ENCODE measurements at places on chromosomes 1 and 21.
A peak's percentile ranks its signal among the peaks of the same experiment; 100 is the strongest.

DNA sequence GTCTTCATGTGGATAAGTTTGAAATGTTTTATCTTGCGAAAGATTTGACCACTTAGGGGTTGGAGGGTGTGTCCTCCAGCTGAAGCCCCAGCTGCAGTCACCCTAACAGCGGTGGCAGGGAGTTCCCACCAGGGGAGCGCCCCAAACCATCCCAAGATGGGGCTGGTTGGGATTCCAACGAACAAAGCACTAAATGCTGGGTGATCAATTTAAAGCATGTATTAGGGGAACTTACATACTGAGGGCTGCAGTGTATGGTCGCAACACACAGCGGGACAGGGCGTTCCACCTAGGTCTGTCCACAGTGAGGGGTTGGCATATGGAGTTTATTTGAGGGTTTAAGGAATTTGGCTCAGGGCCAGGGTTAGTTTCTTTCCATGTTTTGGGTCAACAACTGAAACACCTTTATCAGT, 26.3 kb downstream of the SLC37A1 start:
- H3K27me3 ChIP-seq = no peaks in the 10 kb centered on the region
- H3K4me1 ChIP-seq = peaks cover 9% of the 10 kb centered on the region
- H3K4me3 ChIP-seq = no peak overlapping the region
- no peak for DNase-seq
- no peak overlapping the region for H3K27ac ChIP-seq
- peaks cover 32% of the 10 kb centered on the region for H3K36me3 ChIP-seq

DNA sequence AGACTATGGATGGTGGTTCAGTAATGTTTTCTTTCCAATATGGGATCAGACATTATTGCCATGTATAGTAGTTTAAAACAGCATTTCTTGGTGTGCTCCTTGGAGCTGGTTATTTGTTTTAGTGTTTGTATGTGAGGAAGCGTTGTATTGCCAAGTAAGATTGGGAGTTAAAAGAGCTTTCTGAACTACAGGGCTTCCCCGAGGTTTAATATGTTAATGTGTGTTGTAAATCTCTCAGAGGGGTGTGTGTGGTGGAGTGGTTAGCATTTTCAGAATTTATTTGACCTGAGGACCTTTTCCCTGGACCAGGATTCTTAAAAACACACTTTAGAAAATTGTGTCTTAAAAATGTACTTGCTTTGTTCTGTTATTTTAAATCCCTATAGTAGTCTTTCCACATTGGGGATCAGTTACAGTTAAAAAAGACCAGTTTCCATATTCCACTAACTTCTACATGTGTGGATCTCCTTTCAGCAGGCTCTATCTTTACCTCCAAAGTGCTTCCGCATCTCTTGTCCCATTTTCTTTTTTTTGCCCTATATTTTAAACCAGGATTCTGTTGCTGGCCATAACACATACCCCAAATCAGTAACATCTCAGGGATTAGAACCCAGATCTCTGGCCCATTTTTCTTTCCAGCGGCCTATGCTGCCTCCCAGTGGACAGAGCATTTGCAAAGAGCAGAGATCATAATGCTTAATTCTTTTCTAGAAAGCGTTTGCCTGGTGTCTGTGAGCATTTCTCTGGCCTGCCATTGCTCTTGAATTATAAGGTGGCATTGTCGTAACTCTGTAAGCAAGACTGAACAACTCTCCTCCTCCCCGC, 58.6 kb downstream of the PBX1 start:
- no peak overlapping the region for H3K4me3 ChIP-seq
- H3K27me3 ChIP-seq = no peaks in the 10 kb centered on the region
- DNase-seq = no peak
- H3K27ac ChIP-seq = peak overlapping the region; percentile 49
- no peaks in the 10 kb centered on the region for H3K36me3 ChIP-seq

DNA sequence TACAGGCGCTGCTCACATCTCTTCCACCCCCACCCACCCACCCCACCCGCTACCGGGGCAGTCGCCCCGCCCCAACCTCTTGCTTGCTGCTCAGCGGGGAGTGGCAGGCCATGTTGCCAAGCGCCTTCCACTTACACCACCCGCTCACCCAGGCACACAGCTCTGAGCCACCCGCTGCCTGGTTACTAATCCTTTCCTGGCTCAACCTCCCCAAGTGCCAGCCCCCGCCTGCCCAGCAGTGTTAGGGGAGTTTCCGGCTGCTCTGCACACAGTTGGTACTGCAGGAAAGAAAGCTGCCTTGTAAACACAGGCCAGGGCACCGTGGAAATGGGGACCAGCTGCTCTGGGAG, 56.2 kb downstream of the LACTBL1 start:
- no peaks in the 10 kb centered on the region for H3K36me3 ChIP-seq
- H3K4me3 ChIP-seq = no peak overlapping the region
- no peak for DNase-seq
- H3K27me3 ChIP-seq = no peaks in the 10 kb centered on the region
- H3K27ac ChIP-seq = no peak overlapping the region
- H3K4me1 ChIP-seq = peaks cover 24% of the 10 kb centered on the region

- H3K27ac ChIP-seq = no peak overlapping the region
- peaks cover 45% of the 10 kb centered on the region for H3K4me1 ChIP-seq
- H3K4me3 ChIP-seq = no peak overlapping the region
- peaks cover 84% of the 10 kb centered on the region for H3K36me3 ChIP-seq
- DNase-seq = no peak
These were observed 38.2 kb upstream of the PPP1R15B start for GRCh38 chr1:204449678-204450280.

DNA sequence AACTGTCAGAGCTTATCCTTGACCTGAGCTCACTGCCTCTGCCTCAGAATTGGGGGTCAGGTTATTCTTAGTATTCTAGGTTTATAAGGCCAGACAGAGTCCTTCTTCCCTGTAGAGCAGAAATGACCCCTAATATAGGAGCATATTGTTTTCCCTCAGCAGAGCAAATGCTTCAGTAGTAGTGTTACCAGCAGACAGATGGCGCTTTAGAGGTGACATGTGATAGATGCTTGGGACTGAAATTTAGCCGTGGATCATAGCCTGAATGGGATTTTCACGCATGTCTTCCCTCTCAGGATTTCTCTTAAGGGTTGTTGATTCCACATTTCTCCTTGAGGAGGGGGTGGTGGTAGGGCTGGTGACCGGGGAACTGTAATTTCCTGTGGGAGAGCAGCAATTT, 24.5 kb downstream of the ADARB1 start:
- peaks cover 8% of the 10 kb centered on the region for H3K36me3 ChIP-seq
- no peak overlapping the region for H3K4me3 ChIP-seq
- no peak for DNase-seq
- H3K27me3 ChIP-seq = no peaks in the 10 kb centered on the region

DNA sequence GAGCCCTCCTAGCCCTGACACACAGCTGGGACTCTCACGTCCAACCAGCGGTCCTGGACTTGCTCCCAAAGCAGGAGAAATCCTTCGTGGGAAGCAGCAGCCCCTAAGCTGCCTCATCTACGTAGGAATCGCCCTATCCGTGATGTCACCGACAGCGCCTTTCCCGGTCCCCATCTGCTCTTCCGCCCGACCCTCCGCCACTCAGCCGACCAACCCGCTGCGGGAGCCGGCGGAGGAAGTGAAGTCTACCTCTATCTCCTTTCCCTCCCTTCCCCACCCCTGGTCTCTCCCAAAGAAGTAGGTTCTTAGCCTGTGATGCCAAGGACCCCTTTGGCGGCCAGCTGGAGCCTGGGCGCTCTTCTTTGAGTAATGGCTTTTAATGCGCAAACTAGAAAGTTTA, 272.1 kb downstream of the FAM72C start:
- H3K36me3 ChIP-seq = no peaks in the 10 kb centered on the region
- H3K4me3 ChIP-seq = no peak overlapping the region
- peaks cover 51% of the 10 kb centered on the region for H3K27me3 ChIP-seq
- no peaks in the 10 kb centered on the region for H3K4me1 ChIP-seq

GRCh38 chr1:183840140-183840539, 35.2 kb downstream of the RGL1 start:
- DNase-seq = no peak
- no peak overlapping the region for H3K4me3 ChIP-seq
- no peaks in the 10 kb centered on the region for H3K36me3 ChIP-seq

DNA sequence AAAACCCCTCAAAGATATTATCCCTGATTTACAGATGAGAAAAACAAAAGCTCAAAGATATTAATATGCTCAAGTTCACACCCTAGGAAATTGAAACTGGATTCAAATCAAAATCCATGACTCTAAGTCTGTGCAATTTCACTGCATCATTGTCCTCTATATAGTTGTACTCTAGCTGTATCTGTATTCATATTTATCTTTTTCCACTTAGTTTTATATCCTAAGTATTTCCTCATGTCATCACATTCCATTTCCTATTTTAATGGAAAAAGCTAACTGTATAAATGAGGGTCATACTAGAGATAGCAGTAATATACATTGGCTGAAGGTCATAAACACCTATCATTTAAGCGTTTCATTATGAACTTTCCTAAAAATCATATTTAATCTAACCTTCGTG, 42.2 kb upstream of the RALGPS2 start:
- H3K27me3 ChIP-seq = no peaks in the 10 kb centered on the region
- H3K4me1 ChIP-seq = no peaks in the 10 kb centered on the region
- DNase-seq = no peak

DNA sequence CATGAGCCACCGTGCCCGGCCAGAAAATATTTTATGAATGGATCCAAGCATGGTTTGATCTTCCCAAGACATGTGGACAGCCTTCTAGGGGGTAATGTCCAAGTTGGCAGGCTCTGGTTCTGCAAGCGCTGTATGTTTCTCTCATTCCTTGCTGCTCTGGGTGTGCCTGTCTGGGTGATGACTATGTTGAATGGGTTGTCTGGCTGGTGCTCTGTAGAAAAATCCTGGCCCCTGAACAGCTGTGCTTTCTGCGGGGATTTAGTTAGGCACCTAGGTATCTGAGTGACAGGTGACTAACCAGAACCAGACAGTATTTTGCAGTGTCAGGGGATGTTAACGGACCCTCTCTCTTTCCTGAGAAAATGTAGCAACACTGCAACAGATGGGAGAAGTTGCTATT, 14.1 kb downstream of the HUNK start:
- no peak overlapping the region for H3K4me3 ChIP-seq
- no peaks in the 10 kb centered on the region for H3K4me1 ChIP-seq
- H3K36me3 ChIP-seq = no peaks in the 10 kb centered on the region
- no peak overlapping the region for H3K27ac ChIP-seq
- DNase-seq = no peak
- peaks cover 12% of the 10 kb centered on the region for H3K27me3 ChIP-seq

DNA sequence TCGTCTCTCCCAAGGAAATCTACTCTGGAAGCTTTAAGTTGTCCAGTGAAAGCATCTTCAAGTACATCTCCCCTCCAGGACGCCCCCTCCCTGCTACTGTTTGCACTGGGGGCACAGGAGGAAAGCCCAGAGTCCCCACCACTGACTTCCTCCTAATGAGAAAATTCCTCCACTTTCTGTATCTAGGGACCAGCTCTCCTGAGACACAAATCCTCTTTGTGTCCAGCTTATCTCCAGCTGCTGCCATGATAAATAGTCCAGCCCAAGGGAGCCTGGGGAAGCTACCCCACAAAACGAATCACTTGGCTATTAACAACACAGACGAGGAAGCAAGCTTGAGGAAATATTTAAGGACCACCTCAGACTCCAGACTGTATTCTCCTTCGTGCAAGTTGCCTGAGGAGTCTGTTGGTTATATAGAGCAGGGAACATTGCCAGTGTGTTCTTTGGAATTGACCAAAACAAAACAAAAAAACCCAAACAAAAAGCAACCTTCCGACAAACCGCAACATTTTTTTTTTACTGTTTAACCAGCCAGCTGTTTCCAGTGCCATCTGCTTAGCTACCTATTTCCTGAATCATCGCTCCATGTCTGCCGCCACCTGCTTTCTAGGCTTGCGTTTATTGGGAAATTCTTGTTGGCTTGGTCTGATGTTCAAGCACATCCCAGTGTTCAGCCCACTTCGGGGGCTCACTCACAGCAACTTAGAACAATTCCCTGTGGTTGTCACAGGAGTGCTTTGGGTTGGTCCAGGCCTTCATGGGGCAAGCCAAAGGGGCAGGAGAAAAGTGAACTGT, 7.7 kb downstream of the C1orf226 start:
- no peak overlapping the region for H3K4me3 ChIP-seq
- no peak overlapping the region for H3K27ac ChIP-seq
- peak; percentile 79 for DNase-seq
- H3K36me3 ChIP-seq = no peaks in the 10 kb centered on the region
- H3K27me3 ChIP-seq = no peaks in the 10 kb centered on the region

DNA sequence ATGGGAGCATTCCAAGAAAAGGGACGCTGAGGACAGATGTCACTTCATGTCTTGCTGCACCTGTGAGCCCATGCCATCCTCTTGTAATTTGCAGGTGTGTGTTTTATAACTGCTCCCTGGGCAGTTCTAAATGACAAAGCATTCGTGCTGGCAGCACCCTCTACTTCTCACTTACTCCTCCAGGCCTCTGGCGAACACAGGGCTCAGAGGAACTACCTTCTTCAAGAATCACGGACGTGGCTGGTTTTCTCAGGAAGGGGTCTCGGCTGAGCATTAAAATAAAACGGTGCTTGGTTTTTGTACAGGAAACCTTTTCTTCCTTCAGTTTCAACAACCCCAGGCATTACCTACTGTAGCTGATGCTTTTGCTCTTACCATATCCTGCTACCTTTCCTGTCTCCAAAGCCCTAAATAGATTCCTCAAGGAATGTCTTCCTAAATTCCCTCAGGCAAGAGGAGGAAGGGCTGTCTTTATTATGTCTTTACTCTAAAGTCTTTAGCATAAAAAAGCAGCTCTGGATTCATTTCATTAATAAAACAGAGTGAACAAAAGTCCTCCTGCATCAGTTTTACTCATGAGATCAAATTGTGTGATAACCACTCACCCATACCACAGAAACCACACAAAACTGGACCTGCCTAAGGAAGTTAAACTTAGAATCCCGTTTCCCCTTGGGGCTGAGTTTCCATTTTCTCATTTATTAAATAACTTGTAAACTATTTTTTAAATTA, 79.0 kb upstream of the MAP10 start:
- no peak for DNase-seq
- no peak overlapping the region for H3K27ac ChIP-seq
- H3K4me1 ChIP-seq = no peaks in the 10 kb centered on the region
- H3K36me3 ChIP-seq = no peaks in the 10 kb centered on the region
- no peaks in the 10 kb centered on the region for H3K27me3 ChIP-seq
- no peak overlapping the region for H3K4me3 ChIP-seq

- peaks cover 61% of the 10 kb centered on the region for H3K27me3 ChIP-seq
- no peak for DNase-seq
- no peak overlapping the region for H3K27ac ChIP-seq
- H3K4me1 ChIP-seq = no peaks in the 10 kb centered on the region
- H3K4me3 ChIP-seq = no peak overlapping the region
These were observed 8.3 kb downstream of the GOLT1A start for GRCh38 chr1:204205486-204205885.

- no peak for DNase-seq
- peak overlapping the region; percentile 49 for H3K4me3 ChIP-seq
- peak overlapping the region; percentile 98 for H3K27ac ChIP-seq
- H3K4me1 ChIP-seq = peaks cover 66% of the 10 kb centered on the region
These were observed 4.1 kb downstream of the ZC3H12A start for GRCh38 chr1:37478451-37478881.

DNA sequence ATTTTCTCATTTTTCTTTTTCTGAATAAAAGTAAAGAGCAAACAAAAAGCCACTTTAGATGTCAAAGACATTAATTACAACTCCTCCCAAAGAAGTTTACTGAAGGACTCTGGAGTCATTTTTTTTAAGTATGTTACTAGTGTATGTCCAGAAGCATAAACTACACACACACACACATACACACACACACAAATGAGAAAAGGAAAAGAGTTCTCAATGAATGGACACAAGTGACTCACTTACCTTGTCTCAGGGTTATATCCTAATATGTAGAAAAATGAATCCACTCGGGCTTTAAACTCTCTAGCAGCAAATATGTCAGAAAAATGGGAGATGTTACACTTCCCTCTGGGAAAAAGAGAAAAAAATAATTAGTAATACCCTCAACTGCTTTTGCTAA, 223.1 kb downstream of the SLC45A1 start:
- no peak overlapping the region for H3K27ac ChIP-seq
- H3K4me1 ChIP-seq = peaks cover 24% of the 10 kb centered on the region
- no peak for DNase-seq

Data from esophagus muscularis mucosa (tissue), 4 donors.